Suppressor macrophage treated with lipopolysaccharide for 4 hours (primary cell): ENCODE measurements at places on chromosomes 1 and 21.

GRCh38 chr21:28325618-28326017, 667.1 kb downstream of the LTN1 start:
- DNase-seq = no peak

DNA sequence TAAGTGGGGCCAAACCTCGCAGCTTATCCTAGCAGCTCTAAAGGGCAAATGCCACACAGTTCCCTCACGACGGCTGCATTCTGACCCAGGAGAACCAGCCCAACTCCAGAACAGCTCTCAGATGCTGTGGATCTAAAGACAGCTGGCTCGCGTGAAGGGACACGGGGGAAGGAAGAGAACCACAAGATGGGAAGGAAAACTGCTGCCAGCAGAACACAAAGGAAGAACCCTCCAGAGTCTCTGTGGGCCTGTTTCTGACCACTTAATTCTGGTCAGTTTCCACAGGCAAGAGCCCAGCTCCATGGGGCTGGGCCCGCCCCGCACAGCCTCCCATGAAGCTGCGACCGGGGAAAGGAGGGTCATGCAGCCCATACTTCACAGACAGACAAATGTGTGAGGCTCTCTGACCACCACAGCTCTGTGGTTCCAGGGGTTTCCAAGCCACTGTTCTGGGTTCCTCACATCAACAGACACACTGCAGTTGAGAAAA, 61.1 kb downstream of the SLC45A1 start:
- DNase-seq = no peak

DNA sequence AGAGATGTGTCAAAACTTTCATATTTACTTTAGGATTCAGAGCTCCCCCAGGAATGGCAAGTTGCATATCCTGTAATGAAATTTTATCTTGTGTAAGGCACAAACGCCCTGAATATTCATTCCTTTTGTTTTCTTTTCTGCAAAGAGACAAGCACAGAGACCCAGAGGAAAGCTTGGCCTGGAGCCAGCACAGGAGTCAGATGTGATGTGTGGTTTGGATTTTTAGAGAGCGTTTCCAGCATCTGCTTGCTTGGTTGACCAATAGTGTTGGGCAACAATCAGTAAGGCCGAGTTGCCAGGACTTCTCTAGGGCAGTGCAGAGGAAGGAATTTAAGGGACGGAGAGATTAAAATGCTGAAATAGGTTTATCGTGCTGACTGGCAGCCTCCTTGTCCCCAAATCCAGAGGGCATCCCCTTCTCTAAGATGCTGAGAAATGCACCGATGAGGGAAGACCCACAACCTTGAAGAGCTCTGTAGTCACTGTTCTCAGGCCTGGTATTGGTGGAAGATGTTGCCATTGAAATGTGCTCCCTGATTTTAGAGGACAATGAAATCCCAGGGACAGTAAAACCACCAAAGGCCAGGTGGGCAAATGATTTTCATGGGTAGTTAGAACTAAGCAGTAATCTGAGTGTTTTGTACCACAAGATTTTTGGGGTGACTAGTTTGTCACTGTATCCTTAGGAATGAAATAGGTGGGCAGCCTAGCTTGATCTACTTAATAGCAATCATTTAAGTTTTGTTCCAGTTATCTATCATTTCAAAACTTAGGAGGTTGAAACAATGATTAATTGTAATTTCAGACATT, 37.9 kb upstream of the RHOU start:
- peak; percentile 79 for DNase-seq

DNA sequence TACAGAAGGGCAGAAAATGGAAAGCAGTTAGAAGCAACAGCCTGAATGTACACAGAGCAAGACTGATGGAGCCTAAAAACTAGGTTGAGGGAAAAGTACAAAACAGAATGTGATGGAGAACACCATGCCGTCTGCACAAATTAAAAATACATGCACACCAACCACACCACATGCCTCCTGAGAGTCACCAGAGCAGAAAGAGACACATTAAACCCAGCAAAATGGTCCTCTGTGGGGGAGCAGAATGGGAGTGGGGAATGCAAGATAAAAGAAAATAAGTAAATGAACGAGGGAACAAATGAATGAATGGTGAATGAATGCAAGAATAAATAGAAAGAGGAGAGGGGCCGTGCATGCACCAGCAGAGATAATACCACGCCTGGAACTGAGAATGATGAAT, 24.1 kb downstream of the PADI2 start:
- DNase-seq = no peak
